ENCODE measurements at places on chromosomes 7 and 10. TPM values are rescaled to one million over a fixed set of nuclear protein-coding genes. Genes with fewer than 3 reads are reported as not detected.
A peak's percentile ranks its signal among the peaks of the same experiment; 100 is the strongest.

GRCh38 chr7:140384894-140385545, 13.3 kb downstream of the SLC37A3 start:
- peak; percentile 53 for ATAC-seq

- ATAC-seq = no peak
Measured at GRCh38 chr7:107186240-107186639, 17.4 kb downstream of the HBP1 start.

The SLC16A12 gene
- total RNA-seq = not detected

DNA sequence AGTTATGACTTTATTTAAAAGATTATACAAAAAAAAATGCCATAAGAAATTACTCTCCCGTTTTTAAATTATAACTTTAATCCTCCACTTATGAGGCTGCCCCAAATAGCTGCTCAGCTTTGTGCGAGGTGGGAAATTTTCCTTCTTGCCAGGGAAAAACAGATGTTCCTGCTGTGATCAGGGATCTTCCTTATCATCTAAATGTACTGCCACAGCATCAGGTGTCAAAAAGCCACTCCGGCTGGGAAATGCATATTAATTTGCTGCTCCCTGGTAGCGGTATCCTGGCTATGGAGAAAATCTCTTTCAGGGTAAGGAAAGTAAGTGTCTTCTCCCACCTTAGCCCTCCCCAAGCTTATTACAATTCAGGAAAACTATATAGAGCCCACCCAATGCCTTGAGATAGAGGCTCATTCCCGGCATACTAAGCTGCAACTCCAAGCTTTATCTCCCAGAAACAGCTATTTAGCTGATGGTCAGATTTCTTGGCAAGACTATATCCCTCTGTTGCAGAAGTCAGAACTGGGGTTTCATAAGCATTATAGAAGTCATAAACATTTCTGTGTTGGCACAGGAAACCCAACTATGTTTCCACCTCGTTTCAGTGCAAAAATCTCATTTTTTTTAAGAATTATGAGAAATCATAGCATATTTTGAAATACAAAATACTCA, 360.4 kb downstream of the PARD3 start:
- ATAC-seq = no peak

DNA sequence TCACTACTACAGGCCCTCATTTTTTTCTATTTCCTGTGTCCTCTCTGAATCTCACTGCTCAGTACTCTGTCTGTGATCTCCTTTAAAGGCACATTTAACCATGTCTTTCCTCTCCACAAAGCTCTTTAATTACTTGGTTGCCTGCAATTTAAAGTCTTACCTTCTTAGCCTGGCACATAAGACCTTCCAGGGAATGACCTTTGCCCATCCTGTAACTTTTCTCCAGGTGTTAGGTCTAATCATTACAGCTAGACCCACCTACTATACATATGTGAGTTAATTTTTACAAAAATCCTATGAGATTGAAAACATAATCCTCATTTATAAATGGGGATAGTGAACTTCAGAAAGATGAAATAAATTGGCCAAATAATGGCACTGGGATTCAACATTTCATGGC, 244.1 kb upstream of the RHOBTB1 start:
- no peak for ATAC-seq

DNA sequence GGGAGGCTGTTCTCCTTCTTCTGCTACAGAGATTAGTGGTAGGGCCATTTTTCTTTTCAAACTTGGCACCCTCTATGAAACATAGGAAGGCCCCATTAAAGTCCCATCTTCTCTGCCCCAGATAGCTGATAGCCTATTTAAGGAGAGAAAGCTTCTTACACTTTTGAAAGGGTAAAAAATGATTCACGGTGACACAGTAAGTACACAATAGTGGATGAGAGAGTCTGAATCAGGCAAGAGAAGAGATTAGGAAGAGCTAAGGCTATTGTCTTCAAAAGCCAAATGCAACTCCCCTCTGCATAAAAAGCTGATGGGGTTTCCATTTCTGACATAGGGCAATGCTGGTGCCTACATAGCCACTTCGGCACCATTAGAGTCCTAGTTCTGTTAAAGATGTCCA, 3.6 kb downstream of the INA start:
- no peak for ATAC-seq
